ENCODE measurements at places on chromosomes 5 and 9.
A peak's percentile ranks its signal among the peaks of the same experiment; 100 is the strongest.

DNA sequence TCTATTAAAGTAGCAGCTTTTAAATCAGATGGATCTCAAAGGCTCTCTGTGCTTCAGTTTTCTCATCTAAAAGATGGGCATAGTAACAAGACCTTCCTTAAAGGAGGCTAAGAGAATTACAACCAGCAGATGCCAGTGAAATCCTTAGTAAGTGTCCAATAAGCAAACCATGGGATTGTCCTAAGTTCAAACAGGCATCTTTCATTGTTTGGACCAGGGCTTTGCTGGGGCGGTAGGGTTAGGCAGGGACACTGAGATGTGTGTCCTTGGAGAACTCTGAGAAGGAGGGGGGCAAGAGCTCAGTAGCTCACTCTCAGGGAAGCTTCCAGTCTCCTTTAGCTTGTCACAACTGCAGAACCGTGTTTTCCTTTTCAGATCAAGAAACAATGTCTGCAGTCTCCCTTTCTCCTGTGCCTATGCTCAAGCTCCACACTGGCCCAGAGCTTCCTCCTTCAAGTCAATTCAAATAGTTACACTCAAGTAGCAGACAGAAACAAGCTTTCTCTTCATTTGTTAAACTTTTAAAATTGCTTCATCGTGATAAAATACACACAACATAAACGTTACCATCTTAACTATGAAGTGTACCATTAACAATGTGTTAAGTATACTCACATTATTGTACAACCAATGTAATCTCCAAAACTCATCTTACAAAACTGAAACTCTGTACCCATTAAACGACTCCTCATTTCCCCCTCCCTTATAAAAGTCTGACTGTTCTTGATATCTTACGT lies 216.2 kb downstream of the PIK3R1 start:
- DNase-seq: no peak

GRCh38 chr9:72124947-72125346 lies 24.3 kb upstream of the GDA start:
- DNase-seq: no peak

- no peak for DNase-seq
Observed at GRCh38 chr5:175766963-175767362, 104.4 kb upstream of the CPLX2 start.

DNA sequence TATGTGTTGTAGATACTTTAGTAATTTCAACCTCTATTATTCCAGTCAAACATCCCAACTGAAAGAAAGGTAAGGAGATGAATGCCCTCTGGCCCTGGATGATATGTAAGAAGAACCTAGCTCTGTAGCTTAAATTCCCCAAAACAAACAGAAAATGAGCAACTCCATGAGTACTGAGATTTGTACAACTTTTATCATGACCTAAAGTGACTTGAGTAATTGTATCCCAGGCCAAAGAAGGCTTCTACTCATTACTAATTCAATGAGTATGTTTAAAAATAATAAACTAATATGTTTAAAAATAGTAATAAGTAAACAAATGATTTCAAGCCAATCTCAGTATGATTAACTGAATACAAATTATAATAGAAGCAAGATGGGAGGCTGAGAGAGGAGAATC lies 414.0 kb upstream of the ACTBL2 start:
- DNase-seq: no peak

- DNase-seq: no peak
Observed at GRCh38 chr9:119483153-119483552, 113.9 kb upstream of the BRINP1 start.

DNA sequence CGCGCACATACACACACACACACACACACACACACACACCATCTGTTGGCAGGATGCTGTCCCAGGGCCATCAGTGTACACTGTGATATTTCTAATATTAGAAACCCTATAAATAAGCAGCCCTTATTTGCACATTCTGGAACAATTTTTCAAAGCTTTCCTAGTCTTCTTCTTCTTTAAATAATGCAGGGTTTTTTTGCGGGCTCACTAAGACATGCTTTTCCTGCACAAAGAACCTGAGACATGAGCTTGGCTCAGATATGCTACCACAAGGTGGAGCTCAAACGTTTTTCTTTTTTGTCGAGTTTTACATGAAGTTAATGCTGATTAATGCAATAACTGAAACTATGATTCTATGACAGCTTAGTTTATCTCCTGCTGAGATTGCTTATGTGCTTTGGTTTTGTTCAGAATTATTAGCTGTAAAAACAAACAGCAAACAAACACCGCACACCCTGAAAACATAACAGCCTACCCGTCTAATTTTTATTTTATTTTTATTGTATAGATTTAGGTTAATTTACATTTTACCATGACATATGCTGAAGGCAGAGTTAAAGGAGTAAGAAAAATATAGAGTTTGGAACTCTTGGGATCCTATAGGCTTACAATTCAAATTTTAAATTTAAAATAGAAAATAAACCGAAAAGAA lies 95.8 kb downstream of the ALDH1A1 start:
- DNase-seq: no peak

DNA sequence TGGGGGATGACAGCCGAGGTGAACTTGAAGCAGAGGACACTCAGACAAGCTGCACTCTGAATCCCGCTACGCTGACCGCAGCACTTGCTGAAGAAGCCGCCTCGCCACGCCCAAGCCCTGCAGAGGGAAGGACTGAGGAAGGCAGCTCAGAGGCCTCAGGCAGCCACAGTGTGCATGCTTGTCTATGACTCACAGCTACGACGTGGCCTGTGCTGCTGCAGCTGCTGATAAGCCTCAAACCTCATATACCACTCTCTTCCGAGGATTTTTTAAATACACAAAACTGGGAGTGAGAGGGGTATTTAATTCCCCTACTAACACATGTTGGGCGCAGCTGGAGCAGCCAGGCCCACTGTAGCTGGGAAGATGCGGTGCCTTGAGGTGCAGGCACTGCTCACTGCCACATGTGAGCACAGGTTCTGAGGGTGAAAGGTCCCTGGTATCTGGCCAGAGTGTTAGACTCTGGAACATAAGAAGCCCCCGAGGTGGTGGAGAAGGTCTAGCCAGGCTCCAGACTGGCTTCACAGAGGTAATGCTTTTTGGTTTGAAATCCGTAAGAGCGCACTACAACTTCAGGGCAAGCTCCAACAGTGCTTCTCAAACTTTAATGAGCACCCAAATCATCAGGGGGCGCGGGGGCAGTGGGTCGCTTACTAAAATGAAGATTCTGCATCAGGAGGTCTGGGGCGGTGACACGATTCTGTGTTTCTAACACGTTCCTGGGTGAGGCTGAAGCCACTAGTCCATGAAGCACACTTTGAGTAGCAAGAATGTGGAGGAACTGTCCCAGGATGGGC lies 196.8 kb downstream of the AUH start:
- DNase-seq: peak; percentile 31

DNA sequence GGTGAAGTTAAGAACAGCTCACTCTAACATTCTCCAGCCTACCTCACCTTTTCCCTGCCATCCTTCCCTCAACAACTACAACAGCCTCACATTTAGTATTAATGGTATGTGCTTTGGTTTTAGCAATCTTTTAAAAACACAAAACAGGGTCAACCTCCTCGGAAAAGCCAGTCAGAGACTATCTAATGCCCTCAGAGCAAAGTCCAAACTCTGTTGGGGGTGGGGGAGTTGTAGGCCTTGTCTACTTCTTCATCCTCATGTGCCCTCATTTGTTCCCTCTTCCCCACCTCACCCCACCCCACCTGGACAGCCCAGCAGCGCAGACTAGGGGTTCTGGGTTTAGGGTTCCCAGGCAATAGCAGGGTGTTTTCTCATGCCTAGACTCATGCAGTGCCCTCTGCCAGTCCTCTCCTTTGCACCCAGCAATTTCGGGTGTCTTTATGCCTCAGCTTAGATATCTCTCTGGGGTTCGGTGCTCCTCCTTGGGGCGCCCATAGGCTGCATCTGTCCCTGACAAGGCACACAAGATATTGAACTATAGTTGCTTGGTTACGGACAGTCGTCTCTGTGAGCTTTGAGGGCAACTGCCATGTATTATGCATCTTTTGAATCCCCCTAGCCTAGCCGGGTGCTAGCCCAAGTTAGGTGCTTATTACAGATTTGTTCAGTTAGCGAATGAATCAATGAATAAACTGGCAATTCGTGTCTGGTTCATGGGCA lies 762 bp upstream of the TCOF1 start:
- no peak for DNase-seq

- DNase-seq: no peak
Observed at GRCh38 chr5:55324815-55325418, 17.1 kb downstream of the MTREX start.

- DNase-seq: no peak
Observed at GRCh38 chr5:58239731-58240130, 220.2 kb downstream of the PLK2 start.

- no peak for DNase-seq
Observed at GRCh38 chr5:73861313-73861988, 235.5 kb downstream of the ARHGEF28 start.

DNA sequence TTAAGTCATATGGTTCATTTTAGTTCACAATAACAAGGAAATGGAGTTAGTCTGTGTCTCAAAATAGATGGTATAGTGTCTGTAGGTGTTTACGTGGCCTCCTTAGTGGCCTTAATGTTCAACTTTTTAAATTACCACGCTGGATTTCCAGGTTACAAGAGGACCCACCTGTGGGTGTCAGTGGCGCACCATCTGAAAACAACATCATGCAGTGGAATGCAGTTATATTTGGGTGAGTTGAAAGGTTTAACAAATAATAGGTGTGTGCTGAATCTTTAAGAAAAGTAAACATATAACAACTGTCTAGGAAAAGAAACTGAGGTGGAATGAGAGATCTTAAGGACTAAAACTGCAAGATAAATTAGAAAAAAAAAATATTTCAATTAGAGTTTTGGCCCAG lies 2.9 kb downstream of the UBE2B start:
- no peak for DNase-seq

DNA sequence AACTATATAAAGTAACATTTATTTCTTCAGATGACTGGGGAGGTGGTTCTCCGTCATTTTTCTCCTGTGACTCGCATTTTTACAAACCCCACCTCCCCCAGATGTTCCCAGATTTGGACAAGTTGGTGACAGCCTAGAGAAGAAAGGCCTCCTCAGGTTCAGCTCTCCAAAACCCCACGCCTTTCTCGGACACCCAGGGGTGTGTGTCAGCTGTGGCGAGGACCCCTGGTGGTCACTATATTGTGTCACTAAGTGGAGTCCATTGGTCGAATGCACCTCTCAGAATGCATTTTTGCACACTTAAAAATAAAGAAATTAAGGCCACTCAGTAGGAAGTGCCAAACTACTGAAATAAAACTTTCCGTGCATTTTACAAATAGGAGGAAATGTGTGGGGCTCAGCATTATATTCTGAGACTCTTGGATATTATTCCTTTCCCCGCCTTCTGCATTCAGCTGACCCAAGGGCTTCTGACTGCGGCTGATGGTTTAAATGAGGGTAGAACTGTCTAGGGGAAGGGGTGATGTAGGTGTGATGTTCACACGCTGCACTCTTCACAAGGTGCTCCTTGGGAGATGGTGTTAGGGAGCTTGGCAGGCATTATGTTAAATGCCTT lies 47.6 kb downstream of the ACO1 start:
- DNase-seq: peak; percentile 7

DNA sequence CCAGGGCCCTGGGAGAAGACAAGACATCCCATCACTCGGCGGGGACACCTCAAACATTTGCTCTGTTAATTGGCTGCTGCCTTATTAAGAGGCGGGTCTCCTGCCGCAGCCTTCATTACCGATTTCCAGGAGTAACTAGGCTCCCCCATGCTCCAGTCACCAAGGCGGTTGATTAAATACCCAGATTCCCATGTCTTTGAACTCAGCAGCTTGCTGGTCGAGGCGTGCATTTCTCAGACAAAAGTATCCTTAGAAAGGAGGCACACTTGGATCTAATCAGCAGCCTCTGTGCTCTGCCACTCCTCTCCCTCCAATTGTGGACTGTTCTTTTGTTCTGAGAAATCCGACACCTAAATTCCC lies 228.8 kb downstream of the FSTL4 start:
- DNase-seq: no peak

GRCh38 chr5:15690611-15691010 lies 190.6 kb downstream of the FBXL7 start:
- no peak for DNase-seq

DNA sequence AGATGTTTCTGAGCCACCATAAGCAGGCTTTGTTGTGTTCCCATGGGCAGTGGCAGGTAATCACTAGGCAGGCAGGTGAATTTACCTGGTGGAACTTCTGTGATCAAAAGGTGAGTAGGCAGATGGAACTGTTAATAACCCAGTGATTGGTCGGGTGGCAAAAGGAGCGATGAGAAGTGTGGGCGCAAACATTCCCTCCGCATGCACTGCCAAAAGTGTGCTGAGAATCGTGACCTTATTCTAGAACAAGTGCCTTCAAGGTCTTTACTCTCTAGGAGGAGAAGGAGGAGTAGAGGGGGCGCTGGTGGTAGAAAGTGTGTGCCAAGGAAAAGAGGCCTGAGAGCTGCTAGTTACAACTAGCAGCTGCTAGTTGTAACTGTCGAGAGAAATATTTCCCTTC lies 3.3 kb downstream of the OTULINL start:
- no peak for DNase-seq

- no peak for DNase-seq
Observed at GRCh38 chr9:2241461-2241835, 226.3 kb downstream of the SMARCA2 start.

DNA sequence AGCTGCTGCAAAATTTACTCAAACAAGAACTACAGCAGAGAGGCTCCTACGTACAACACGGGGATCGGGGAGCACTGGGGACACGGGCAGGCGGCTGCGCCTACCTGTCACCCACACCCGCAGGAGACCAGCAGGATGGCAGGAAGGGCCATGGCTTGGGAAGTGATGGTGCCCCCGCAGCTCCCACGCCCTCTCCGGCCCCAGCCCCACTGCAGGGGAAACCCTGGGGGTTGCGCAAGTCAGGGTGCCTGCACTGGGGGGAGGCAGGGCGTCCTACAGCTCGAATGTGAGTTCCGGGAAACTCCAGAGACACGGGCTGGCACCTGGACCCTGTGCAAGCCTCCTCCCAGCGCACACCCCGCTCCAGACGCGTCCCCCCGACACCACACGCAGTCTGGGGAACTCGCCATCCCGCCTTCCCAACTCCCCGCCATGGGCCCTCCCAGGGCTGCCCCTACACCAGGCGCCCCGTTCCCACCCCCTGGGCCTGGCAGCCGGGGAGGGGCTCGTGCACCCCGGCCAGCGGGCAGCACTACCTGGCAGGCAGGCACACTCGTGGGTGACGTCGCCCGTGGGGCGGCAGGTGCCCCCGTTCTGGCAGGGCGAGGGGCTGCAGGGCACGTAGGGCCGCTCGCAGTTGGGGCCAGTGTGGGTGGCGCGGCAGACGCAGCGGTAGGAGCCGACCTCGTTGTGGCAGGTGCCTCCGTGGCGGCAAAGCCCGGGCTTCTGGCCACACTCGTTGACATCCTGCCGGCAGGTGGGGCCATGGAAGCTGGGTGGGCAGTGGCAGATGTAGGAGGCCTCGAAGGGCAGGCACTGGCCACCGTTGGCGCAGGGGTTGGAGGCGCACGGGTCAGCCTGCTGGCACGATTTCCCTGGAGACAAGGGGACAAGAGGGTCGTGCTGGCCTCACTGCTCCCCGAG lies 23.3 kb downstream of the NOTCH1 start:
- no peak for DNase-seq

- no peak for DNase-seq
Observed at GRCh38 chr9:37104183-37104889, 16.0 kb upstream of the ZCCHC7 start.

GRCh38 chr5:119250946-119251901 lies 104.6 kb upstream of the TNFAIP8 start:
- DNase-seq: no peak
